ENCODE measurements at places on chromosomes 5 and 9.
A peak's percentile ranks its signal among the peaks of the same experiment; 100 is the strongest.

- DNase-seq, result no peak
Measured at GRCh38 chr5:177226860-177227259, 76.7 kb downstream of the RAB24 start.

GRCh38 chr9:73152953-73153352 lies 1.3 kb downstream of the ANXA1 start:
- DNase-seq, result no peak

- DNase-seq, result no peak
Measured at GRCh38 chr9:71361357-71361756, 239.9 kb upstream of the TRPM3 start.

DNA sequence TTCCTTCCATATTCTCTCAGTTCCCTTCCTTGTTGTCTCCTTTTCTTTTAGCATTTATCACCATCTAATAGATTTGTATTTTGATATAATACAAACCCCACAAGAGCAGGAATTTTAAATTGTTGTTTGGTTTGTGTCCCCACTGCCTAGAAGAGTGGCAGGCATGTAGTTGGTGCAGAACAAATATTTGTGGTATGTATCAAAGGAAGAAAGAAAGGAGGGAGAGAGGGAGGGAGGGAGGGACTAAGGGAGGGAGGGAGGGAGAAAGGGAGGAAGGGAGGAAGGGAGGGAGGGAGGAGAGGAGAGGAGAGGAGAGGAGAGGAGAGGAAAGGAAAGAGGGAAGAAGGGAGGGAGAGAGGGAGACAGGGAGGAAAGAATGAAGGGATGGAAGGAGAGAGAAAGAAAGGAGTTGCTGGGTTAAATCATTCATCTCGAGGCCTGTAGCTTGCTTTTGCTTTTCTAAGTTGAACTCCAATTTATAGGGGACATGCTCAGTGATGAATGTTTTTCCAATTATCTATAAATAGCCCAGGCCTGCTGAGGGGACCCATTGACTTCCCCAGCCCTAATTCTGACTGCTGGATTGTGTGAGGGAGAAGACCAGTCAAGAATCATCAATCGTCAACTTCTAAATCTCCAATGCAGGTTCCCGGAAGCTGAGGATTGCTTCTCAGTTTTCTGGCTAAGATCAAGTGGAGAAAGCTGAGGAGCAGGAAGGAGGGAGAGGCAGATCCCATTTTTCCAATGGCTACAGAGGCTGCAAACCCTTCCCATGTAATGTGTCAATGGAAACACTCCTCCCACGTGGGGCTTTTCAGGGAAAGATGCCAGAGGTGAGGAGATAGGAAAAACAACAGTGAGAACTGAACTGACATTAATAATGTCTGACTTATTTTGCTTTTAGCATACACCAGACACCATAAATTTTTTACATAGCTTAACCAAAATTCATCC lies 320.7 kb downstream of the ASTN2 start:
- no peak for DNase-seq

- DNase-seq, result no peak
Measured at GRCh38 chr9:1531424-1531823, 481.3 kb downstream of the DMRT2 start.

GRCh38 chr5:89351222-89351621 lies 468.2 kb upstream of the MEF2C start:
- DNase-seq, result no peak

- no peak for DNase-seq
Measured at GRCh38 chr5:104347119-104347708, 784.6 kb upstream of the NUDT12 start.

- DNase-seq, result no peak
Measured at GRCh38 chr5:107247427-107247826, 423.3 kb downstream of the EFNA5 start.

DNA sequence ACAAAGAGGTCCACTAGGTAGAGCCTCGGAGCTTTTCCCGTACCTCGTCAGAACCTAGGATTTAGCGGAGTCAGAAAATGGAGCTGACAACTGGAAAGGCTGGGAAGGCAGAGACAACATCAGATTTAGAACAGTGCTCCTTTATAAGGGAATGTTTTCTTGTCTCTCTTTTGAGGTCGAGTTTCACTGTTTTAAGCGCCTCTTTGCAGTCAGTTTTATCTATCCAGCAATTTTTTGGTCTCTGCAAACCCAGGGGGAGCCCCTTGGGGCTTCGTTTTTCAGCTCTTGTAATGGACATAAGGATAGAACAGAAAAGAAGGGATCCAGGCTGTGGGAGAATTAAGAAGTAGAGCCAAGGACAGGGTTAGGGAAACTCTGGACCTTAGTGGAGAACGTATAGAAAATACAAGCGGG lies 80.5 kb downstream of the FNBP1 start:
- DNase-seq, result no peak

GRCh38 chr9:116450378-116451139 lies 236.5 kb upstream of the TRIM32 start:
- no peak for DNase-seq

- no peak for DNase-seq
Measured at GRCh38 chr5:109167586-109167985, 242.2 kb downstream of the PJA2 start.

- no peak for DNase-seq
Measured at GRCh38 chr5:106292654-106293053, 1378.1 kb downstream of the EFNA5 start.

- no peak for DNase-seq
Measured at GRCh38 chr5:33229216-33229615, 211.5 kb upstream of the TARS1 start.

GRCh38 chr9:27348785-27349697 lies 52.1 kb upstream of the EQTN start:
- no peak for DNase-seq

- DNase-seq, result no peak
Measured at GRCh38 chr9:106862821-106863720, at the start of gene ZNF462. Gene ZNF462, plus strand, starts transcription at chr9:106863166. Its CDS starts 60,218 bp downstream, at chr9:106923384.

GRCh38 chr9:129100383-129101169 lies 10.0 kb downstream of the CRAT start:
- DNase-seq, result no peak

DNA sequence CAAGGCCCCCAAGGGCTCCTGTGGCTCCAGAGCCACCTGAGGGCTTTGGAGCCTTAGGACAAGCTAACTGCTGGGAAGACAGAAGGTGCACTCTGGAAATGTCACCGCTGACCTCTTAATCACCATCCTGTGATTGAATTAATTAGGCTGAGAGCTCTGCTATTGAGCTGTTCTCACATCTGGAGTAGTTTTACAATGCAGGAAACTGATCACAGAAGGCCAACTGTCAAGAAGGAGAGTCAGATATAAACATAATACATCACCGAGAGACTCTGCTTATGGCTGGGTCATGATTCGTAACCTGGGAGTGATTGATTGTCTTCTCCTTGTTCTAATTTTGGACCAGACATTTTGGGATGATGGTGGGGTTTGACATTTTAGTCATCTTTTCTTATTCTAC lies 226.1 kb downstream of the SLIT3 start:
- no peak for DNase-seq

- DNase-seq, result no peak
Measured at GRCh38 chr5:10521466-10522223, 42.2 kb upstream of the ANKRD33B start.

- no peak for DNase-seq
Measured at GRCh38 chr5:158820891-158821290, 278.8 kb downstream of the EBF1 start.

- DNase-seq, result no peak
Measured at GRCh38 chr9:133862585-133863256, 124.6 kb upstream of the SARDH start.

DNA sequence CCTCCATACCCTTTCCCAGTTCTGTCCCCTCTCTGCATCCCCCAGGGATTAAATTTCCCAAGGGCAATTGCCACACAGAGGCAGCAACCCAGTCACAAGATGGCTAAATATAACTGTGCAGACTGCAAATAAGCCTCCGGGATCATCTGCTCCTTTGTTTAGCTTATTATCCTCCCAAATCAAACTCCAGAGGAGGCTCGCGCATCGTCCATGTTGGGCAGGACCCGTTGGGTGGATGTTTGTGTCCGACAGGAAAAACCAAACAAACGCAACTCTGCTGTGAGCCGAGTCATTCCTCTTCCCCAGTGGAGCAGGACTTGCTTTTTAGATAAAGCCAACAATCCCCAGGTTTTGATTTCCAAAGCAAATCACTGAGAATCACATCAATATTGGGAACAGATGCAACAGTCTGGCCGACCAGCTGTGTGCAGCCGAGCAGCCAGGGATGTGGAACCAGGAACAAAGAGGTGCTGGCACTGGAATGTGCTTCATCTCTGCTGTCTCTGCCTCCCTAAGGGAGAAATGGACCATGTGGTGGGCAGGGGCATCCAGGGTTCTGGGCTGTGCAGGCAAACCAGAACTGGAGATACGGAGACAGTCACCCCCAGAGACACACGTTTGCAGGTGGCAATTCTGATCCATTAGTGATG lies 89.8 kb downstream of the PTTG1 start:
- no peak for DNase-seq

GRCh38 chr5:135012951-135013391 lies 21.1 kb downstream of the PITX1 start:
- DNase-seq, result no peak

DNA sequence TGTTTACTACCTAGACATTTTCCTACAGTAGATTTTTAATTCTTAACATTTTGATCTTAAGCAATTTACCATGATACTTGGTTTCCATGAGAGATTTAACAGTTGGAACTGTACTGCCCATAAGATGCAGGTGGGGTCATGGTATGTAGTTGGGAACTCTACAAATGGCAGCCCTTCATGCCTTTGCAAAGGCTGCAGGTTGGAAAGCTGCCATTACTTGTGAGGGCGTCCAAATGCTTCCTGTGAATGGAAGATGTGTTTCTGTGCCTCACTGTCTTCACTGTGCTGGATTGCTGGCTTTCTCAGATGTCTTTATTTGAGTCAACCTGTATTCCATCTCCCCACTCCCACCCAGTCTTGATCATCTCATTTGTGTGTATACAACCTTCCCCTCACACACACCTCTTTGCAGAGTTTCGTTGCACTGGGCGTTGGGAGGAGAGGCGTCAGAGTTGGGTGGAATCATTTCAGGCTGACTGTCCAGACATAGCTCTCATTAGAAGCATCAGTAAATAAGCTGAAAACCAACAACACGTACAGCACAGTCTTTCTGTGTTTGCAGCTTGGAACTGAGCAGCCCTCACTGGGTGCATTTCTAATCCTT lies 14.8 kb upstream of the ABL1 start:
- no peak for DNase-seq

DNA sequence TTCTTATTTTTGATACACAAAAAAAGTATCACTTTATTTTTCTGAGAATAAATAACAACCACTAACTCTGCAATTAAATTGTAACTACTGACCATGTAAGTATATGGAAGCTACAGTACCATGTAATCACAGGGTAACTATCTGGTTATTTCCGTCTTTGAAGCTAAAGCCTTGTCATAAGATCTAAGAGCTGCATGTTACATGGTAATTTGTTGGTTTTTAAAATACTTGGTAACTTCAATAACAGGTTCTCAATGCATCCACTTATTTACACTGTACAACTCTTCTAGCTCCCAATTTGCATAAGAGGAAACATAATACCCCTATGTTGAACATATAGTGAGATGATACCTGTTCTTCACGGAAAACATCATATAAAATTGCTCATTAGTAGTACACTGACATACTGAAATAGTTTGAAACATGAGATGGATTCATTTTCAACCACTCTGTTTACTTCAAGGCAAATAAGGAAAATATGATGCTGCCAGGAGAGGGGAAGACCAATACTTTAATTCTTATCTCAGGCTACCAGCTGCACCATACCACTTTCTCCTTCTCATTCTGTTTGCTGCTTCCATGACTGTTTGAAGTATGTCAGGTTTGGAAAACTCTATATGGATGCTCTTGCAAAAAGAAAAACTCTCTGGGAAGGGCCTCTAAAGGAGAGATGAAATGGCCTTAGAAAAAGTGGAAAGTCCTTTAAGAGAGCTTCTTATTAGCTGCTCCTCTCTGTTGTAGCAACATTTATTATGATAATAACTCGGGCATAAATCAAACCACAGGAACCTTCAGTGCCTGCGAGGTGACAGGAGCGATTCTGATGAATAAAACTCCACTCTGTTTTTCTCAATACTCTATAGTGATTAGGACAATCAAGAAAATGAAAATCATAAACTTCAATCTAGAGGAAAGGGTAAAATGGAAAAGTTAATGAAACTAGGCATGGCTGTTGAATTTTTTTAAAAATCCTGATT lies 150.2 kb downstream of the KIAA0825 start:
- DNase-seq, result no peak

- DNase-seq, result no peak
Measured at GRCh38 chr9:114091711-114092110, 7.4 kb downstream of the KIF12 start.

- no peak for DNase-seq
Measured at GRCh38 chr9:116336133-116336862, 182.7 kb downstream of the PAPPA start.

- peak; percentile 25 for DNase-seq
Measured at GRCh38 chr5:144328494-144328893, 157.8 kb downstream of the KCTD16 start.

GRCh38 chr9:115466756-115467155 lies 348.8 kb upstream of the TNC start:
- DNase-seq, result no peak

DNA sequence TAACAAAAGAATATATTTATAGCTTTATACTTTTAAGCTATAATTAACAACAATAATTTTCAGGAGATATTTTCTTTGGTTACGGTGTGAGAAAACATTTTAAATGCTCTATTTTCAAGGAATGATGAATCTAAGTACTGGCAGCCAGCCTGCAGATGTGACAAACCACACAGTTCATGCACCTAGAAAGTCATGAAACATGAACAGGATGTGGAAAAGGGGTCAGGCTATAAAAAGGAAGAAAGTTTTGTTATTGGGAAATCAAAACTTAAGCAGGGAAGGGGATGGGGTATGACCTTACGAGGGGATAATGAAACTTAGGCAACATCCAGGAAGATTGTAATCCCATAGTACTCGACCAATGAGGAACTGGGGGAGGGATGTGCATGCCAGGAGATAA lies 508.7 kb upstream of the GRAMD2B start:
- DNase-seq, result no peak

DNA sequence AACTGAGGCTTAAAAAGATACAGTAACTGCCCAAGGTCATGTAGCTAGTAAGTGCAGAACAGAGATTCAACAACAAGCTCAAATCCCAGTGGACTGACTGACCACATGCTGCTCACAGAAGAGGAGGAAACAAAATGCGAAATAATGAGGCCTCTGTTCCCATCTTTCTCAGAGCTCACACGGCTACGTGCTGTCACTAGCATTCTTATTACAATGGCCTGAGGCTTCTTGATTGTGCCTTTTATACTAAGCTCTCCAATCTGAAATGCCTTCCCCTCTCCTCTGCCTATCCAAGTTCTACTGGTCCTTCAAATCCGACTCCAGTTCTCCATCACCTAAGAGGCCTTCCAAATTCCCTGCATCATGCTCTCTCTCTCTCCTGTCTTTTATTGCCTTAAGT lies 26.0 kb downstream of the SGTB start:
- DNase-seq, result no peak

GRCh38 chr9:79143211-79143610 lies 428.6 kb upstream of the TLE4 start:
- DNase-seq, result no peak

All from NCI-H2107 (cell line).